ENCODE measurements at places on chromosomes 1 and 21.

GRCh38 chr1:204988196-204988595 is 54.8 kb upstream of the CNTN2 start:
- DNase-seq: no peak

DNA sequence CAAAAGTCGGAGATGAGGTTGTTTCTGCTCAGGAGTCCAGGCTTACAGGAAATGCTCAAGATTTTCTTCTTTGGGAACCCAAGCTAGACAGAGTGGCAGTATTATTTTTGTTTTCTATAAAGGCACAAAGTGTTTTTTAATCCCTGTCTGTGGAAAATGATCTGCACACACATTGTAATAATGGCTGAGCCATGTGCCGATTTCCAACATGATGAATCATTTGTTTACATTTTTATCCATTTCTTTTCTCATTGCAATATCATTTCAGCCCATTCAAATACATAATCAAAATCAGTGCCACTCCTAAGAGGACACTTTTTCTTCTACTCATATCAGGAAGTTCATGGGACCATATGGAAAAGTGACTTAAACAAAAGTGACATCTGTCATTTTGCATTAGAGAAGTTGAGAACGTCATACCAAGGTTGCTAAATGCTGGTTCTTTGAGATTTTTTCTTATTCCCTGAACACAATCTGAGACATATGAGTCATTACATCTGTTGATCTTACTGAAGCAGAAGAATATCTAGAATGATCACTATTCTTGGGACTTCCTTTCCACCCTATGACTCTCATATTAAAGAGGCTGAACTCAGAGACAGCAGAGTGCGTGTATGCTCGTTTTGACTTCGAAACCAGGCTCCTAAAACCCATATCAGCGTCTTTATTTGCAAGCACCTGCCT is 44.9 kb downstream of the ACTA1 start:
- DNase-seq: no peak

- DNase-seq: no peak
Observed at GRCh38 chr1:235997931-235998330, 67.0 kb downstream of the NID1 start.

GRCh38 chr1:167678838-167679237 is 42.9 kb upstream of the MPZL1 start:
- DNase-seq: no peak

GRCh38 chr21:43644609-43645008 is 14.7 kb downstream of the HSF2BP start:
- no peak for DNase-seq

DNA sequence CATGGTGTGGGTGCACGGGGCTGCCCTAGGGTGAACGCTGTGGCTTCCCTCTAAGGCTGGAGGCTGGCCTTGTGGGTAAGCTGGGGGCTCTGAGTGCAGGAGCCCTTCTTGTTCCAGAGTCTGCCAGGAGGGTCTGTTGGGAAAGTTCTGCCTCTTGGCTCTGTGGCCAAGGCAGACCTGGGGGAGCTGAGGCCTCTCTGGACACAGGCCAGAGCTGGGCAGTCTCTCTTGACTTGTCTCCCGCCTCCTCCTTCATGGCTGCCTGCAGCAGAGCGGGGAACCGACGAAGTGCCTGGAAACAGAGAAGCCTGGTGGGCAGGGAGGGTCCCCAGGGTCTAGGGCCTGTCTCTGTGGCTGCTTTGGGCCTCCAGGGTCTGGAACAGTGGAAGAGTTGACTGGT is 30.3 kb upstream of the PEX10 start:
- no peak for DNase-seq

GRCh38 chr1:50970509-50970887 is 453 bp downstream of the CDKN2C start:
- no peak for DNase-seq

- DNase-seq: no peak
Observed at GRCh38 chr1:173355281-173356031, 121.7 kb upstream of the PRDX6 start.

DNA sequence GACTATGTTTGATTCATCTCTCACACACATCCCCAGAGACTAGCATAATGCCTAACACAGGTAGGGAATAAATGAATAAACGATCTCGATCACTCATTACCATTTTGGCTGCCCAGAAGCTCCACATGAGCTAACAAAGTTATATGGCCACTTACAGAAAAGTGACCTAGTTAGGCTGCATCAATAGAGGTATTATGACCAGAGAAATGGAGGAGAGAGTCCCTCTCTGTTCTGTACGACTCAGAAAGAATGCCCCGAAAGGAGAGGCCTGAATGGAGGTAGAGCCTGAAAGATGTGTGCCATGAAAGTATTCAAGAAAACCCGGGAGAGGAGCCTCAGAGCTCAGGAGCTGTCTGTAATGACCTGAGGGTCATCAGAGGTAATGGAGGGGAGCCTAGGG is 208.2 kb upstream of the GRIK3 start:
- DNase-seq: no peak

DNA sequence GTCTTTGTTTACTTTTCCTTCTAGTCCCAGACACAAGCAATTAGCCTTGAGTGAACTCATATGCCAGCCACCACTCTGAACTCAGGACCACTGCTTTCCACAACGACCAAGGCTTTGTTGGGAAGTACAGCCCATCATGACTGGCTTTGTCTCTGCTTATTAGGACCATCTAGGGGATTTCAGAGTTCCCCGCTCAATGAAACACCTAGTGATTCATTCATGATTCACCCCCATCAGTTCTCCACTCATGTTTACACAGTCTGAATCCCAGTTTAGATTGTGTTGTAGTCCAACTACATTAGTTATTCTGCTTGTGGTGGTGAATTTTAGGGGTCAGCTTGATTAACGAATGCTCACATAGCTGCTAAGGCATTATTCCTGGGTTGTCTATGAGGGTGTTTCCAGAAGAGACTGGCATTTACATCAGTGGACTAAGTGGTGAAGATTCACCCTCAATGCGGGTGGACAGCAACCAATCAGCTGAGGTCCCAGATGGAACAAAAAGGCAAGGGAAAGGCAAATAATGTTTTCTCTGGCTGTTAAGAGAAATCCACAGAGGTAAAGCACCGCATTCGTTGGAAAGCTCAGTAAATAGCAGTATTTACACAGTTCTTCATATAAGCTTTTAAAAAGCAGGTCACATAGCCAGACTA is 122.7 kb downstream of the RGS21 start:
- no peak for DNase-seq

GRCh38 chr1:157893686-157894085 is 52.1 kb upstream of the CD5L start:
- no peak for DNase-seq

DNA sequence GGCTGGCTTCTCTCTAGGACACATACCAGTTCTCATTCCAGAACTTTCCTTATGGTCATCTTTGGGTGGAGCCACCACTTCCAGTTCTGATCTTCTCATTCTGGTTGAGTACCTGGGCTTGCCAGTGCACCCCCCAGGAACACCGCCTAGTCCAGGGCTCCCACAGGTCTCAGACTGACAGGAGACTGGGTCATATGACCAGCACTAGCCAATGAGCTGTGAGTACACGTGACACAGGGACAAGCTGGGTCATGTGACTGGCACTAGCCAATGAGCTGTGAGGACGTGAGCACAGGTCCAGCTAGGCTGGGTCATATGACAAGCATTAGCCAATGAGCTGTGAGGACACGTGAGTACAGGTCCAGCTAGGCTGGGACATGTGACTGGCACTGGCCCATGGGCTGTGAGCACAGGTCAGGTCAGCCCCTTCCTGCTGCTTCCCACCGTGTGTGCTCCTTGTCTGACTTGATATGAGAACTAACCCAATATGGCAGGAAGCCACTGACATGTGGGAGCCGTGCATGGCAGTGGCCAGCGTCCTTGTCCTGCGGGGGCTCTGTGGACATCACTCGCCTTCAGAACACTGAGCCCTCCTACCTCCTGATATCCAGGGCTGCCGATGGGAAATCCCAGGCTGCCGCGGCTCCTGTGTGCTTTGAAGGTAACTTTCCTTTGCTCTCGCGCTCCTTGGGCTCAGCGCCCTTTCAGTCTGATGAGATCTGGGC is 22.7 kb downstream of the KRTAP10-1 start:
- peak; percentile 96 for DNase-seq

DNA sequence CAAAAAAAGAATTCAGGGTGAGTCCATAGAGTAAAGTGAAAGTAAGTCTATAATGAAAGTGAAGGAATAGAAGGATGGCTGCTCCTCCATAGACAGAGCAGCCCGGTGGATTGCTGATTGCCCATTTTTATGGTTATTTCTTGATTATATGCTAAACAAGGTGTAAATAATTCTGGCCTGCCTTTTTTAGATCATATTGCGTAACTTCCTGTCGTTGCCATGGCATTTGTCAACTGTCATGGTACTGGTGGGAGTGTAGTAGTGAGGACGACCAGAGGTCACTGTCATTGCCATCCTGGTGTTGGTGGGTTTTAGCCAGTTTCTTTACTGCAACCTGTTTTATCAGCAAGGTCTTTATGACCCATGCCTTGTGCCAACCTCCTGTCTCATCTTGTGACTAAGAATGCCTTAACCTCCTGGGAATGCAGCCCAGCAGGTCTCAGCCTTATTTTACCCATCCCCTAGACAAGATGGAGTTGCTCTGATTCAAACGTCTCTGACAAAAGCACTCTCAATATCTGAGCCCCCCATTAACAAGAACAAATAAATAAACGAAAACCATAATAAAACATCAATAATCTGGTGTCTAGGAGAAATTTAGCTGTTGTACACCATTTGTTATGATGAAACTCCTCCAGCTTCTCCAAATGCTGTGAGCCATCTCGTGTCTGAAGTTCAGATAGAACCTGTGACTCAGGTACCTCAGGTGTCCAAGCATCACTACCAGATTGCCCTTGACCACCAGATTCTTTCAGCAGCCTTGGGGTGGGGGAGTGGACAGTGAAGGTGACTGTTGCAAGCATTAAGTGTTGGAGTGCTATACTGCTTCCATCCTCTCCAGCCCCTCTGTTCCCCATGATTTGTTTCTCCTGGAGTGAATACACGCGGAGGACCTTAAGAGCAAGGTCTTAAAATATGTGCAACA is 36.0 kb downstream of the EBNA1BP2 start:
- no peak for DNase-seq

GRCh38 chr1:99305626-99306025 is 41.3 kb downstream of the PLPPR4 start:
- no peak for DNase-seq

GRCh38 chr1:164559342-164560051 is 513 bp downstream of the PBX1 start:
- DNase-seq: peak; percentile 79

- DNase-seq: no peak
Observed at GRCh38 chr1:178055093-178055492, 38.8 kb upstream of the RASAL2 start.

DNA sequence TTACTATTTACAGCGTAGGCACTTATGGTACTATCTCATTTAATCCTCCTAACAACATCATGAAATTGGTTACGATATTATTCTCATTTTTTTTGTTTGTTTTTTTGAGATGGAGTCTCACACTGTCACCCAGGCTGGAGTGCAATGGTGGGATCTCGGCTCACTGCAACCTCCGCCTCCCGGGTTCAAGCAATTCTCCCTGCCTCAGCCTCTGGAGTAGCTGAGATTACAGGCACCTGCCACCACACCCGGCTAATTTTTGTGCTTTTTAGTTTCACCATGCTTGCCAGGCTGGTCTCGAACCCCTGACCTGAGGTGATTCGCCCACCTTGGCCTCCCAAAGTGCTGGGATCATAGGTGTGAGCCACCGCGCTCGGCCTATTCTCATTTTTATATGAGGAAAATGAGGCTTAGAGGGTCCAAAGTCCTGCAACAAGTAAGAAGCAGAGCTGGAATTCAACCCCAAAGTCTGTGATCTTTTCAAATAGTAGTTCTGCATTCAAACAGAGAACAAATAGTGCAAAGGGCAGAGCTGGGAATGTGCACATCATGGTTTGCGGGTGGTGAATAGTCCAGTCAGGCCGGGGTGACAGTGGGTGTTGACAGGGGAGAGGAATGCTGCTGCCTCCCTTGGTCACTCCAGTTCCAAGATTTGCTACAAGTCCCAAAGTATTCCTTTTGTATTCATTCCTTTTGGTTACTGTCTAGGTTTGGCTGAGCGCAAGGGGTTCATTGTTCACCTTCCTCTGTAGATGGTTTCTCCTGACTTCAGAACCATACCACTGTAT is 4.6 kb downstream of the PRUNE1 start:
- no peak for DNase-seq

DNA sequence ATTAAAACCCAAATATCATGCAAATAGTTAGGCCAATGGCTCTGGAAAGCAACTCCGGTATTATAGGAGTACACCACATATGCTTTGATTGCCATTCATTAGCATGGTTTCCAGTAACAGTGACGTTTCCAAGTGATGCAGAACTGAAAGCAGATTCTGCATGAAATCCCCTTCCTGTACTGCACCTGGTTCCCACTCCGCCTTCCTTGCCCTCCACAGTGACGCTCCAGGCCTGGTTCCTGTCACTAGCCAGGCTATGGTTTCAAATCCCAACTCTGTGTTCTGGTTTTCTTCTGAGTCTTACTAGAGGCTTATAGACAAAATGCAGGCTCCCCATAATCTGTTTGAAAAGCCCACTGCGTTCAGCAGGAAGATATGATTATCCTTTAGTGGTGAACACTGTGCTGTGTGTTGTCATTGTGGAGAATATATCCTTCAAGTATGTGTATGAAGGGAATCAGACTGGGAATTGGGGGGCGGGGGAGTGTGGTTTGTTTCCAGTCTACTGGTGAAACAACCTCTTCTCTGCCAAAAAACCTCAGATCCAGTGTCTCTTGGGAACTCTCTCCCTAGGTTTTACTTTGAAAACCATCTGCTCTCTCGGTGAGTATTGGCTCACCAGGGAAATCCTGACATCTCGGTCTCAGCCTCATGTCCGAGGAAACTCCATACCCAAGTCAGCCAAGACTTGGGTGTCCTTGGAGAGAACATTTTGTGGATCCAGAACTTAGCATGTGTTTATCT is 78.7 kb downstream of the TYW3 start:
- DNase-seq: peak; percentile 7

- DNase-seq: no peak
Observed at GRCh38 chr1:50393522-50394120, 29.6 kb downstream of the DMRTA2 start.

GRCh38 chr1:3133686-3134085 is 64.7 kb downstream of the PRDM16 start:
- DNase-seq: no peak

DNA sequence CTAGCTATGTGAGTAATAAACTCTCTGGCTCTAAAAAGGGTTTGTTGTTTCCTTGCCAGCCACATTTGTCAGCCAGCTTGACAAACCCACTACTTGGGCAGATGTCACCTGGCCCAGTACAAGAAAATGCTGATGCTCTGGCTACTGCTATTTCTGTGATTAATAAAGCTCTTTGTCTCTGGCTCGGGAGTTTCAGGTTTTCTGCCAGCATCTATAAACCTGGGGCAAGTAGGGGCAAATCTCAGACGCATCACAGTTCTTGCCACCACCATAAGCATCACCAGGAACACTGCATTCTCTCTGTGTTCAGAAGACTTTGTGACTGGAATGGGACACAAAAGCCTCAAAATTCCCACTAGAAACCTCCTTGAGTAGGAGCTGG is 2.5 kb downstream of the ITLN2 start:
- DNase-seq: no peak

- no peak for DNase-seq
Observed at GRCh38 chr1:206512851-206513180, 5.5 kb downstream of the RASSF5 start.

Measured in NCI-H1048 (cell line).